Caudate nucleus (tissue), 63 donors: ENCODE measurements at places on chromosomes 5 and 9.

- no peak for DNase-seq
Observed at GRCh38 chr5:102959055-102959454, 160.9 kb downstream of the GIN1 start.

DNA sequence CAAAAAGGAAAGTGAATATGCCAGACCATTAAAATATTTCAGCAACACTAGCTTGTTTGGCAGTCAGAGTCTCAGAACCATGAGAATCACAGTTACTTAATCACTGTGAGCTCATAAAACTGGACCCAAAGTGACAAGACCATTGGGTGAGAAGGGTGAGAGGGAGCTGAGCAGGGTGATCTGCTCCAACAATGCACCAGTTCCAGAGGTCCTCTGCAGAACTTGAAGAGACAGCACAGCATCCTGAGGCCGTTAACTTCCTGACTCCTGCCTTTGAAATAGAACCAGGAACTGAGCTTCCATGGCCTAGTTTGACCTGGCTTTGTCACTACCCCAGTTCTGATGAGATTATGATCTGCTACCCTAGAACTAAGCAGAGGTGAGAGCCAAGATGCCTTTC lies 57.4 kb downstream of the NFIB start:
- DNase-seq, result no peak

DNA sequence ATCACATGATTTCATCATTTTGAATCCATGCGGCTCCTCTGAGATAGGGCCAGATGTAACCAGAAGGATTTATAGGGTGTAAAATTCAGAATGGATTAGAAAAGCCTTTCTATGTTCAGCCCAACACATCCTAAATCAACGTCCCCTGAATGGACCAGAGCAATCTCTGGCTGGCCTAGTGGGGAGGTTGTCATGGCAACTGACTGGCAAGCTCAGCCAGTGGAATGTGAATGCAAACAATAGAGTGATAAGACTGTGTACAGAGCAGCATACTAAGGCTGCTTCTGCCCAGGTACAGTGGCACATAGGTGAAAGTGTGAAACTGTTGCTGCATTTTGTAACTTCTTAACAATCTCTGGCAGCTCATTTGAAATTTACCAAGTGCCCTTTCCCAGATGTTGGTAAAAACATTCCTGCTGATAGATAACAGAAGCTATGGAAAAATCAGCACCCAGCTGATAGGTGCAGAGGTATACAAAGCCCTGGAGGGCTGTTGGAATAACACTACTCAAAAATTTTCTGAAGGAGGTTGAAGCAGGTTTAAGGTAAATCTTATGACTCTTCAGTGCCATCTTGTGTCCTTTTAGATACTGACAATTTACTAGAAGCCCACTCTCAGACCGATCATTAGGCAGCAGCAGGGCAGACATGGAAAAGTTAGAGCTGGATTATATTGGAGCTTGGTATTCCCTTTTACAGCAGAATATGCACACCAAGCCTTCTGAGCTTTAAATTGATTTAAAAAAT lies 267.2 kb downstream of the RAB3C start:
- no peak for DNase-seq

- DNase-seq, result no peak
Observed at GRCh38 chr9:117771136-117771535, 66.9 kb downstream of the TLR4 start.

DNA sequence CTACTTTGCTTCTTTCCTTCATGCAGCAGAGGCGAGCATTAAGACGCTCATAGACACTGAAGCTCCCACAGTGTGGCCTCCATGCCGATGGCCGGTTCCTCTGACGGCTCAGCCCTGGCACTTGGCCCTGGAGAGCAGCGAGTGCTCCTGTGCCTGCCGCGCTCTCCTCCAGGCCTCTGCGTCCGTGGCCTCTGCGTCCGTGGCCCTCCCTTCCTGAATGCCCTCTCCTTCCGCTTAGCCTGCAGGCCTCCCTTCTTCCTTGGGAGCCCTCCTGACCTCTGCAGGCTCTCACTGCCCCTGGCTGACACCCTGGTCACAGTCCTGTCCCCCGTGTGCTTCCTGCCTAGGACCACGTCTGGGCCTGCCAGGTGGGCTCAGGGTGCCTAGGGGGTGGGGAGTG lies 92.8 kb downstream of the ZNF354C start:
- no peak for DNase-seq
